ENCODE measurements at places on chromosomes 13 and 19.

DNA sequence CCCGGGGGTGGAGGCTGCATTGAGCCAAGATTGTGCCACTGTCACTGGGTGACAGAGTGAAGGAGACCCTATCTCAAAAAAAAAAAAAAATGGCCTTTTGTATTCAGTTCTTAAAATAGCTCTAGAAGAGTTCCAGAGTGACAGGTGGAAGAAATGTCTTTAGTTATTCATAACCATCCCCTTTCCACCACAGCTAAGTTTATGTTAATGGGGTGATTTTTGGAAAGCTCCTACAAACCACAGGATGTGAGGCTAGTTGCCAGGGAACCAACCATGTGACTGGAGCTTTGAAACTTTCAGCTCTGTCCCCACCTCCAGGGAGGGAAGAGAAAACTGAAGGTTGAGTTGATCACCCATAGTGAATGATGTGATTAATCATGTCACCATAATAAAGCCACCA, 6.9 kb downstream of the ZNF490 start:
- DNase-seq, result peak; percentile 63

DNA sequence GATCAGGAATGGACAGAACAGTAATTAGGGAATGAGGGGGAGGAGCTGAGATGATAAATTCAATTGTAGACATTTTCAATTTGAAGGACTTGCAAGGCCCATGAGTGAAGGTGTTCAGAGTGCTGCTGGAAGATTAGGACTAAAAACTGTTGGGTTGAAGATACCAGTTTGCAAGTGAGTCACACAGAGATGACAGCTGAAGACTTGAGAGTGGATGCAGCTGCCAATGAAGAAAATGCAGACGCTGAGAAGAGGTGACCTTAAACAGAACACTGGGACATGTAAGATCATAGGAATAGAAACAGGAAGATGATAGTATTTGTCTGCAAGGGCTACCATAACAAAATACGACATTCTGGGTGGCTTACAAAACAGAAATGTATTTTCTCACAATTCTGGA, 1716.5 kb upstream of the SLC10A2 start:
- no peak for DNase-seq

GRCh38 chr19:17766543-17767131, 15.4 kb downstream of the FCHO1 start:
- peak; percentile 34 for DNase-seq

- DNase-seq, result peak; percentile 78
Observed at GRCh38 chr13:110914331-110915056, 375 bp downstream of the ANKRD10 start.

- peak; percentile 60 for DNase-seq
Observed at GRCh38 chr19:2476451-2477140, 669 bp downstream of the GADD45B start.

DNA sequence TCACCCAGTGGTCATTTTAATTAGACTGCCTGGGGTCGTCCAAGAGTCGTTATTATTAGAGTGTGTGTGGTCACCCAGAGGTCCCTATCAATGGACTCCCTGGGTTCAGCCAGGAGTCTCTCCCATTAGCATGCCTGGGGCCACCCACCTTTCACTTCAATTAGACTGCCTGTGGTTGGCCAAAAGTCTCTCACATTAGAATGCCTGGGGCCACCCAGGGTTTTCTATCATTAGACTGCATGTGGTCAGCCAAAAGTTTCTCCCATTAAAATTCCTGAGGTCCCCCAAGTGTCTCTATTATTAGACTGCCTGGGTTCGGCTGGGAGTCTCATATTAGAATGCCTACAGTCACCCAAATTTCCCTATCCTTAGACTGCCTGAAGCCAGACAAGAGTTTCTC, 1472.6 kb downstream of the UQCRFS1 start:
- no peak for DNase-seq

GRCh38 chr19:34313188-34313587, 51.8 kb upstream of the GPI start:
- DNase-seq, result no peak

DNA sequence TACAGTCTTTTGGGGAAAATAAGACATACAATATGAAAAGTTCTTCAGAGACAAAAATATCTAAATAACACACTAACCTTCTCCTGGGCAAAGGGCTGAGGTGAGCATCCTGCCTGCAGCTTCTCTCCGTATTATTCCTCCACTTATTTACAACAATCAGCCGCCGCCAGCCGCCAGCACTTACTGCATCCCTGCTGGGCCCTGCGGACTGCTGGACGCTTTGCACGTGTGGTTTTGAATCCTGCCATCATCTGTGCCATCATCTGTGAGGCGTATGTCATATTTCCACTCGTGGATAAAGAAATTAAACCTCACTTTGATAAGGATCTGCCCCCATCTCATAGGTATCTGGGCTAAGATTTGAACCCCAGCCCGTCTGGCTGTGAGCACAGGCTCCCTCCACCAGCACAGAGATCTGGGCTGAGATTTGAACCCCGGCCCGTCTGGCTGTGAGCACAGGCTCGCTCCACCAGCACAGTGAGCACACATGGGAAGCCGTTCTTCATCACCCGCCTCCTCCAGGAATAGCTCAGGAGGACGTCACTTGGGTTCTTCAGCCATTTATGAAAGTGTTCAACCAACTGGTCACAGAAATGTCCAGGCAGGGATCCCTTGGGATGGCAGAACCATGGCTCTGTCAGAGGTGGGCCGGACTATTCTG, 35.2 kb upstream of the TUBGCP3 start:
- DNase-seq, result no peak

DNA sequence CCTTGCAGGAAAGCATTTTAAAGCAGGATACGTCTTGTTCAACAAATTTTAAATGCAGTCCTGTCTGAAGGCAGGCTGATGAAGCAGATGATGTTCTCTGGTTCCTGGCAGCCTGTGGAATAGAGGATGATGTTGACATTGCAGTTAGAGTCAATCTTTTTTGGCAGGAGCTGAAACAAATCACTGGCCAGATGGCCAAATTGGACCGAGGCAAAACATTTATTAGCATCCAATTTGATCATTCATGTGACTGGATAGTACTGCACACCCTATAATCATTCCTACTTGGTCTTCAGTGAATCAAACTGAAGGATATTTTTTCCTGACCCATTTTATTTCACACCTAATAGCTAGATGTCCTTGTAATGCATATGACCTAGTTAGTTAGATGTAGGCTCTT, 172.2 kb upstream of the SLC10A2 start:
- DNase-seq, result no peak

GRCh38 chr19:29380581-29380980, 145.2 kb upstream of the VSTM2B start:
- DNase-seq, result no peak

GRCh38 chr13:75506018-75506417, 24.0 kb upstream of the TBC1D4 start:
- DNase-seq, result no peak

GRCh38 chr19:39232708-39233107, 12.1 kb downstream of the IFNL3 start:
- no peak for DNase-seq

GRCh38 chr13:98157188-98157587, 14.3 kb downstream of the FARP1 start:
- no peak for DNase-seq

- no peak for DNase-seq
Observed at GRCh38 chr13:96967248-96967745, 27.0 kb downstream of the OXGR1 start.

DNA sequence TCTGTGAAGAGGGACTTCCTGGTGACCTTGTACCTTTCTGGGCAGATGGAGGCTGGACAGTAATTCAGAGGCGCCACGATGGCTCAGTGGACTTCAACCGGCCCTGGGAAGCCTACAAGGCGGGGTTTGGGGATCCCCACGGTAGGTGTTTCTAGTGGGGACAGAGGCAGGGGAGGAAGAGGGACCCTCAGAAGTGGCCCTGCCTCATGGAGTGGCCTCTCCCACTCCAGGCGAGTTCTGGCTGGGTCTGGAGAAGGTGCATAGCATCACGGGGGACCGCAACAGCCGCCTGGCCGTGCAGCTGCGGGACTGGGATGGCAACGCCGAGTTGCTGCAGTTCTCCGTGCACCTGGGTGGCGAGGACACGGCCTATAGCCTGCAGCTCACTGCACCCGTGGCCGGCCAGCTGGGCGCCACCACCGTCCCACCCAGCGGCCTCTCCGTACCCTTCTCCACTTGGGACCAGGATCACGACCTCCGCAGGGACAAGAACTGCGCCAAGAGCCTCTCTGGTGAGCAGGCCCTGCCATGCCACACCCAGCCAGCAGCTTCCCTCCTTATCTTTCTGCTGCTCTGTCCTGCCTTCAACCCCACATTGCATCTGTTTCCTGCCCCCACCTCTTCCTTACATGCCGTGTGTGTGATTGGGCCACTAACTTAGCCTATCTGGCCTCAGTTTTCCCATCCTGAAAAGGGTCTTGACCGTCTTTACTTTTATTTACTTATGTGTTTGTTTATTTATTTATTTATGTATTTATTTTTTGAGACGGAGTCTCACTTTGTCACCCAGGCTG, 7.3 kb downstream of the ANGPTL4 start:
- no peak for DNase-seq

DNA sequence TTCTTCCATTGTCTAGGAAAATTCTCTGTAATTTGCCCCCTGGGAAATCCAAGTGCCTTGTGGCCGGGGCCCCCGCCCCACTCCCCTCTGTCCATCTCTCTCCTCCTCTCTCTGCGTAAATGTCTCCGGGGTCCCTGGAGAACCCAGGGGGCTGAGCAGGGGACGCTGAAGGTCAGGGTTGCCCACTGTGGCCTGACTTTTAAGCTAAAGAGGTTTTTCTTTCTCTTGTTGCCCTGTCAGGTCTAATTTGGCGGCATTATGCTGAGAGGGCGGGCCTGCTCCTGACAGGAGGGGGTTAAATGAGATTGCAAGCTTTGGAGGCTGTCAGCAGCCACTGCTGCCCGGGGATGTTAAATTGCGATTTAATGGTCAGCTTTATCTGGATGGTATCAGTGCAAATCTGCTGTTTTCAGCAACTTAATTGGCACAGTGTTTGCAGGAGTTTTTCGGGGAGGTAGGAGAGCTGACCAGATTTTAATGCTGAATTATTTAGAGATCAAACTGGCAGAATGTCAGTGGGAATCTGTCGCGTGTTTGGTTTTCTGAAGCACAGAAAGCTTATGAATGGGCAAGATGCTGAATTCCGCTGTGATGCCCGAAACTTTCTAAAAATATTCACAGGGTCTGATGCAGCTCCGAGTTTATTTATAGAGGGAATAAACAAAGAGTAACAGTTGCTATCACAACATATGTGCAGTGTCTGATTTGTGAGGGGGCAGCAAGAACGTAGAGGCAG, 93.2 kb upstream of the SOX1 start:
- no peak for DNase-seq

DNA sequence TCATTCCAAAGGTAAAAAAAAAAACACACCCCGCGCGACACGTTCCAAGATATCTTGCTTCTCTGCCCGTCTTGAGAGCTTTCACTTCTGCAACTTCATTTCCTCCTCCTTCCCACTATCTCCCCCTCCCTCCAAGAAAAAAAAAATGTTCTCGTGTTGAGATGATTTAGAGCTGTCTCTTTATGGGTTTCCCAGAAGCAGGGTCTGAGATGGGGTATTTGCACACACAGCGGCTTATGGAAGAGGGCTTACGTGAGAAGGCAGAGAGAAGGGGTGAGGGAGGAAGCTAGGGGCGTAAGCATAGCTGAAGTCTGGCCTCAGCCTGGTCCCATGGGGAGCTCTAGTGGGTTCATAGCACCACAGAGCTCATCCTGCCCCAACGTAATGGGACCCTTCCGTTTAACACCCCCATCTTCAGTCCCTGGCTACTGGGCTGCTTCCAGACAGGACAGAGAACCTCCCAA, 31.3 kb upstream of the USE1 start:
- DNase-seq, result no peak

GRCh38 chr13:90968166-90968904, 379.2 kb upstream of the MIR17HG start:
- DNase-seq, result no peak

- no peak for DNase-seq
Observed at GRCh38 chr13:40656358-40656757, 10.1 kb downstream of the FOXO1 start.

GRCh38 chr13:93407551-93407950, 180.9 kb downstream of the GPC6 start:
- DNase-seq, result no peak

DNA sequence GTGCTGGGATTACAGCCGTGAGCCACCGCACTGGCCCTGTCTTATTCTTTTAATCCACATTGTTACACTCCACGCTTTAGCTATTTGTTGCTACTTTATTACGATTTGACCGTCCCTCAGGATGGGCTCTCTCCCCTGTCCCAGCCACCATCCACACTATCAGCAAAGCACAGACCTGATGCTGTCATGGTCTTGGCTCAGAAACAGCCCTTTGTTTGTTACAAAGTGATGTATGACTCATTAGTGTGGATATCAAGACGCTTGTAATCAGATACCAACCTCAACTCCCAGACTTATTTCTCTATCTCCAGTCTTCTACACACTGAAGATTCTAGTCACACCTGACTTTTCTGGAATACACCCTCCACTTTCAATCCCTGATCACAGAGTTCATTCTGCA, 84.6 kb upstream of the FREM2 start:
- no peak for DNase-seq

DNA sequence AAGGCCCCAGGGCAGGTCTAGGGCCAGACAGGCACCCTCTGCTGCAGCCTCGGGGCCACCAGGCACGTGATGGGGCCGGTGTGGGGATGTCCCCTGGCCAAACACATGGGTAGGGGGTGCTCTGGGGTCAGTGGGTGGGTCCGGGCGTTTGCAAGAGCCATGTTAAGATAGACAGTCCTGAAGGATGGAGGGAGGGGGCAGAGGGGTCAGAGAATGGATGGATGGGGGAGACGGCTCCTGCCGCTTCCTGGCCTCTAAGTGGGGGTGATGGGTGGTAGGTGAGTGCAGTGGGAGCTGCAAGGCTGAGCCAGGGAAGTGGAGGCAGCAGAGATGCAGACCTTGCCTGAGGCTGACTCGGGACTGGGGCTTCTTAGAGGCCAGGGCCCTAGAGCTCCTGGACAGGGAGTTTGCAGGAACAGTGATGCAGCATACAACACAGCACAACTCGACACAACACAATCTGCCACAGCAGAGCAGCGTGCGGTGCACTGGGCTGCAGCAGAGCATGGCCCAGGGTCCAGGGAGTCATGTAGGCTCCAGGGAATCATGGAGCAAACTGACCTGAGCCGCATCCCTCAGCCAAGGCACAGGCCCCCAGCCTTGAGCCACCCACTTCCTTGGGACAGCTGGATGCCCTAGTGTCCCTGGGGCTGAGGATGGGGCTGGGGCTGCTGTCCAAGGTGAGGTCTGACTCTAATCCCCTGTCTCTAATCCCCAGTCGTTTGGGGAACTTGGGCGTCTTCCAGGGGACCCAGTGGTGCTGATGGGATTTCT, 97.5 kb downstream of the SCGB2B2 start:
- DNase-seq, result no peak

- no peak for DNase-seq
Observed at GRCh38 chr13:96898212-96898611, 96.1 kb downstream of the OXGR1 start.

- peak; percentile 43 for DNase-seq
Observed at GRCh38 chr19:43470288-43470687, 4.9 kb upstream of the LYPD3 start.
